KG1 (cell line): ENCODE measurements at places on chromosomes 7 and 10.
A peak's percentile ranks its signal among the peaks of the same experiment; 100 is the strongest.

- no peak for DNase-seq
Observed at GRCh38 chr10:119290301-119291048, 83.1 kb downstream of the GRK5 start.

DNA sequence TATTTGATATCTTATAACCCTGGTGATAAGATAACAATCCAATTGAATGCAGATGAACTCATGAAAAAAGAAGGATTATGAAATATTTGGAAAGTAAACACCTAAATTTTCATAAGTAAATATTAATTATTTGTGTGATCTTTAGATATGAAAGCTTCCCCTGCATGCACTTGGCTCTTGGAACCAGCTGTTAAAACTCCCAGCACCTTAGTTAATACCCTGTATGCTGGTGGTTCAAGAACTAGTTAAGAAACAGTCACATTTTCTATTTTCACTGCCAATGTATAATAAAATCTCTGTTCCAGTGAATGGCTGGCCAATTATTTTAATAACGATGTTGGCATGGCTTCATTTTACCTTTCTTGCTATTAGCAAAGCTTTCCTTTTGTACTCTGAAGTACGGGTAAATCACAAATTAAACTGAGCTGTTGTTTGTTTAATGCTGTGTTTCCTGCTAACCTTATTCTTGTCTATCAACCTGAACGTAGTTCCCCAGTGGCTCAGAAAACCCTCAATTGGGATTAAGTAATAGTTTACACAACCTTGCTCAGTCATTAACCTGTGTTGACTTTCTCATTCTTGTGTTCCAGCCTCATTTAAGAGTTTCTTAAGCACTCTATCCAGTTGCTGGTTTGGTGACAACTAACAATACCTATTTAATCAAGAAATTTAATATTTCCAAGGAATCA, 38.9 kb downstream of the MET start:
- no peak for DNase-seq

DNA sequence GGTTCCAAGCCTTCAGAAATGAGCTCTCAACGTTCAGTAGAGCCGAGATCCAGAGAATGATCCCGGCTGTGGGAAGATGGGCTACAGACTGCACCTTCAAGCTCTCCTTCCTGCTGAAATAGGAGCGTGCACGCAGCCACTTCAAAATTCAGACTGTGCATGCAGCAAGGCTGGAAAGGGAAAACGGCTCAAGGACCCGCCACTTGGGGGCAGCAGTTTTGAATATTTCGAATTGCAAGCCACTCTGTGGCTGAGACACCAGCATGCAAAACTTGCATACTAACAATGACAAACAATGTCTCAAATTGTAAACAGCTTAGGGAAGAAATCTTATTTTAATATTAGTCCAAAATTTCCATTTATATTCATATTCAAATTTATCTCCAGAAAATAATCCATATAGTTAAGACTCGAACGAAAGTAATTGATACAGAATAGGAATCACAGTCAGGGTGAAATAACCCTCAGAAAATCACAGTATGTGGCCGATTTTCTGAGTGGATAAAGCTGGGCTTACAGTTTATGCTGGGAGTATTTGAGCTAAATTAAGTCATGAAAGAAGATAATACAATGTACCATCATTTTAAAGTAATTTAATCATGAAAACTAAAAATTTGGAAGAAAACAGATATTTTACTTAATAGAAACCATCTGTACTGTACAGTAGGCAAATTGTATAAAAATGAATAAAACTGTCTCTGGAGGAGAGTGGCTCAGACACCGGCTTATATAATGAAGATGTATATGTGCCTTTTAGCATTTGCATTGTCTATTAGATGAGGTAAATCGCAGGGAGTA, 137.9 kb upstream of the MKI67 start:
- peak; percentile 50 for DNase-seq

DNA sequence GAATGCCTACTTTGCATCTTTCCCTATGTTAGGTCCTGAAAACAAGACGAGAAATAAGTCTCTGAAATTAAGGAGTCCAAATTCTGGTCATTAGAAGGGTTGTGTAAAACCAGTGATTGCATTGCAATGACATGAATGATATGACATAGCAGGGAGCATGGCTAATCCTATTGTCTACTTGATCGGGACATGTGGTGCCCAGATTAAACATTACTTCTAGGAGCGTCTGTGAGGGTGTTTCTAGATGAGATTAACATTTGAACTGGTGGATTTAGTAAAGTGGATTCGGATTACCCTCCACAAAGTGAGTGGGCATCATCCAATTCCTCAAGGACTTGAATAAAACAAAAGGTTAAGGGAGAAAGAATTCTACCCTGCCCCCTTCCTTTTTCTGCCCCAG, 434.9 kb upstream of the KLF6 start:
- DNase-seq, result no peak

DNA sequence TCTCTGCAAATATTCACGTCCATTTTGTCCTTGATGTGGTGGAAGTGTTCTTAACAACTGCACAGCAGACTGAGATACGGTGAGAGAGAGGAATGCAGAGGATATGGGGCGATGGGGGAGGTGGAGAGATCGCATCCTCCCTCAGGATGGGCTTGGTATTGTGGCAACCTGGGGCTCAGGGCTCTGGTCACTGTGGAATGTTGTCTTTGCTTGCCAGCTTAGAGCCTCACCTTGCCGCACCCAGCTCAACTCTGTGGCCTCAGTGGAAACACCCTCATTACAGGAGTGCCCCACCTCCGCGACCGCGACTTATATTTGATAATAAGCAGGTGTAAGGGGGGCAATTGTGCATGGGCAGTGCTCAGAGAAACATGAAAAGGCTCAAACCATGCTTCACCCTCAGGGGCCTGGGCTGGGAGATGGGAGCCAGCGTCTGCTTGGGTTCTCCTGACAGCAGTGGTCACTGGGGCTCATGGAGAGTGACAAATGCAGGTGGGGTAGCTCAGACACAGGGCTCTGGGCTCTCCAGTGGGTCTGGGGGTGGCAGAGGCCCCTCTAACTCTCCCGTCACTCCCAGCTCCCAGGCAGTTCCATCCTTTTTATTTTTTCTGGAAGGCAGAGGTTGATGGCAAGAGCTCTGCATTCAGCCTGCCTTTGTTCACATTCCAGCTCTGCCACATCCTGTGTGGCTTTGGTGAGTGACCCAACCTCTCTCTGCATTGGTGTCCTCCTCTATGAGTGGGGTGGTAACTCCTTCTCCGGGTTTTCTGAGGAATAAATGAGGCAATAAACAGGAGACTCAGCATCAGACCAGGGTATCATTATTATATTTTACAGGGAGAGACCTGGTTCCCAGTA, 43.1 kb upstream of the EMX2 start:
- DNase-seq, result no peak

DNA sequence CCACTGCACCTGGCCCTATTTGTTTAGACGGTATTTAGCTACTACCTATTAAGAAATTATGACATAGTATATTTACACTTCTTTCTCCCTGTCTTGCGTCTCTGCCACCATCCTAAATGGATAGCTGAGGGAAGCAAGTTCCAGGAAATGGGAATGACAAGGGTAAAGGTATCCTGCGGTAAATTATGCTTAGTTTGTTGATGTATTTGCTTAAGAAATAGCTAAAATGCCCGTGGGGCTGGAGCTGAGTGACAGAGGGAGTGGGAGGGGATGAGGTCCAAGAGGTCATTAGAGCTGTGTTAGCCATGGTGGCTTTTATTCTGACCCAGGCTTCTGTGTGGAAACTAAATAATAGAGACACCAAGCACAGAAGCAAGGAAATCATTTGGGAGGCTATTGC, 29.0 kb upstream of the UBE2D1 start:
- no peak for DNase-seq

GRCh38 chr7:90886416-90886815, 290.3 kb downstream of the CDK14 start:
- no peak for DNase-seq

DNA sequence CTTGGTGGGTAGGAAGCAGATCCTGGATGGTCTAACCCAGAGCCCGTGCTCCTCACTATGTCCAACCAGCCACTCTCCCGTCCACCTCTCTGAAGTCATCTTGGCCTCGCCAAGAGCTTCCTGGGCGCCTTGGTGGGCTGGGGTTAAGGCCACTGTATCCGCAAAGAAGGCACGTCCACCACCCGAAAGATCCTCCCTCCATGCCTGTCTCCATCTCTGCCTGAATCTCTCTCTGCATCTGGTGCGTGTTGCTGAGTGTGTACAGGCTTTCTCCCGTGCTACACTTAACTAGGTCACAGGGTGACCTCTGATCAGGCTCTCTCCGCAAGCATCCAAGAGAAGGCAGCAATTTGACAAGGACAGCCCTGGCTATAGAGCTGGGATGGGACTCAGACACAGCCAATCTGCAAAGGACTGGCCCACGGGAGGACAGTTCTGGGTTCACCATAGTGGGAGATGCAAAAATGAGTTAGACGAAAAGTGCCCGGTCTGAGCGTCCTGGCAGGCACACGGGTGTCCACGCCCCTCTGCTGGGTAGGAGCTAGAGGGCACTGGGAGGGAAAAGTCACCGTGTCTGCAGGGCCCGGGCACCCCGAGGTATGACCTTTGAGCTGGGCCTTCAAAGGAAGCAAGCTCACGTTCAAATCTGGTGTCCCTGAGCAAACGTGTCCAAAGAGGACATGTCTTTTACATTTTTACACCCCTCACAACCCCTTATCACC, 9.4 kb upstream of the RFC2 start:
- DNase-seq, result no peak

GRCh38 chr7:5523052-5523711, 99.5 kb upstream of the TNRC18 start:
- DNase-seq, result no peak

GRCh38 chr10:12833451-12833850, 168.1 kb downstream of the CCDC3 start:
- no peak for DNase-seq

DNA sequence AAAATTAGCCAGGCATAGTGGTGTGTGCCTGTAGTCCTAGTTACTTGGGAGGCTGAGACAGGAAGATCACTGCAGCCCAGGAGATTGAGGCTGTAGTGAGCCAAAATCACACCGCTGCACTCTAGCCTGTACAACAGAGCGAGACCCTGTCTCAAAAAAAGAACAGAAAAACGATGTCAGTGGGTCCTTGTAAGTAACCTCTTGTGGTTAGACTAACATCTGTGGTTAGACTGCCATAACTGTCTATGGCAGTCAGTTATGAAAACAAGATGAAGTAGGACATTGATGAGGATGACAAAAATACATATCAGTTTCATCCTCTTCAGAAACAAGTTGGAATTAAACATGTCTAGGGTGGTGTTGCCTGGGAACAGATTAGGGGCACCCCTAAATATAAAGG, 53.3 kb downstream of the AKAP9 start:
- DNase-seq, result no peak

DNA sequence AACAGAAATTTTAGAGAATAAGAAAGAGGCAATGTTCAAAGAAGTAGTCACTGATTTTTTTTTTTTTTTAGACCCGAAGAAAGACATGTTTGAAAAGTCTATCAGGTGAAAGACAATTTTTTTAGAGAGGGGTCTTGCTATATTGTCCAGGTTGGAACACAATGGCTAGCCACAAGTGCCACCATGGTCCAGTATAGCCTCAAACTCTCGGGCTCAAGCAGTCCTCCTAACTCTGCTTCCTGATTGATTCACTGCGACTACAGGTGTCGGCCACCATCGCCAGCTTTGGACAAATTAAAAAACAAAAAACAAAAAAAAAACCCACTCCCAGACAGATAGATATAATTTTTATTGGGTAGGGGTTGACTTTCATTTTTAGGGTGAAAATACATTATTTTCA, 22.3 kb downstream of the FAM149B1 start:
- no peak for DNase-seq

GRCh38 chr7:151181011-151181431, 6.0 kb downstream of the ASB10 start:
- no peak for DNase-seq

- no peak for DNase-seq
Observed at GRCh38 chr10:97184971-97185325, 811 bp downstream of the SLIT1 start.

- DNase-seq, result no peak
Observed at GRCh38 chr7:157193274-157193673, 54.5 kb downstream of the UBE3C start.

DNA sequence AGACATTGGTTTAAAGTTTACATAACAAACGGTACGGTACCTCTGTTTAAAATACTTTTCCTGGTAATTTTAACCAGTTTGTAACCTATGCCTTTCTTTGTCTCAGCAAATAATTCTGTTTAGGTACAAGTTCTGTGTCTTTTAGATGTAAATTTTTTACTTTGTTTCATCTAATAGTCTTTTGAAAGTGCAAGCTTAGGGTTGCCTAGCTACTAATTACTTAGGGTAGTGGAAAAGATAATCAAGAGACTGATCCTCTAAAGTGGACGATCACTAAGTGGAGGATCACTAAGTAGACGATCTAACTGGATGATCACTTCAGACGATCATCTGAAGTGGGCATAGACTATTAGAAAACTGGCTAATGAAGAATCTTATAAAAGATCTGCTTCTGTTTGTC, 16.1 kb upstream of the FKBP9 start:
- no peak for DNase-seq

GRCh38 chr7:78198756-78199155, 400.2 kb downstream of the PHTF2 start:
- no peak for DNase-seq

DNA sequence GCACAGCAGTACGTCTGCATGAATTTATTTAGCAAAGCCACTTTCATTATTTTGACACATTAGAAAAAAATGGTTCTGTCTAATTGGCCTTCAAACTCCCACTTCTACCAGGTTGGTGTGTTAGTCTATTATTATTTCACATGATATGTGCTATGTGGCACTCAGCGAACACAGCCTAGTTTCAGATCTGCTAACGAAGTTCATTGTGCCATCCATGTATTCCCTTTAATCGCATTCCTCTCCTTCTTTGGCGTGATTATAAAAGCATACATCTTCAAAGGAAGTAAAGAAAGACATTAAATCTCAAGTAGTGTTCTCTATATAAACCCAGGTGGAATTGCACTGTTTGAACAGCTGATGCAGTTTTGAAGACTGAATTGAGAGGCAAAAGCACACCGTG, 96.4 kb upstream of the CACNA2D1 start:
- no peak for DNase-seq

- no peak for DNase-seq
Observed at GRCh38 chr7:264541-265191, 25.3 kb upstream of the FOXL3 start.

- no peak for DNase-seq
Observed at GRCh38 chr7:5703572-5704533, 77.6 kb downstream of the RNF216 start.

DNA sequence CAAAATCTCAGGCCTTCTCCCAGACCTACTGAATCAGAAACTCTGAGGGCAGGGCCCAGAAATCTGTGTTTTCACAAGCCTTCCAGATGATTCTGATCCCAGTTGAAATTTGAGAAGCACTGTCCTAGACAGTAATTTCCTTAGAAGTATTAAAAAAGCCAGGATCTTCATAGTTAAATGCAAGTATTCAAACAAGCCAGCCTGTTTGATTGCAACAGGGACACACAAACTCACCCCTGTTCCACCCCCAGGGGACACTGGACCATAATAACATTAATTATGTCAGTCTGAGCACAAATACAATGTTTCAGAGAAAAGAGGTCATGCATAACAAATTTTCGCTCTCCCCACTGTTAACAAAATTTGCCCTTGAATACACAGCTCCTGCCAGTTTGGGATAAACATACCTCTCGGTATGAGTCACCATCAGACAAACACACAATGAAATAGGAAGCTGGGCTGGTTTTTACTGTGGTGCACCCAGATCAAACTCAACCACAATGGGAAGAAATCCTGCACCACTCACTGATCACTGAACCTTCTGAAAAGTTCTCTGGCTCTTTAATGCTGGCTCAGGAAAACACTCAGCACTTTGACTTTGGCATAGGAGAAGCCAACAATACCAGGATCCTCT, 34.3 kb downstream of the ABLIM1 start:
- no peak for DNase-seq
